ENCODE measurements at places on chromosomes 2 and 18. TPM values are rescaled to one million over a fixed set of nuclear protein-coding genes. Genes with fewer than 3 reads are reported as not detected.

Gene HOXD9
- total RNA-seq = not detected

Gene CCDC85A
- total RNA-seq = not detected

Gene ASB18
- total RNA-seq = not detected

Gene CYTIP
- 514 TPM for total RNA-seq

Gene SP140
- 78.1 TPM for total RNA-seq

Gene SLC16A14
- total RNA-seq = 2.3 TPM

Gene DSC1
- total RNA-seq = 0.16 TPM

Gene BMPR2
- 7.1 TPM for total RNA-seq

Gene KIAA2012
- total RNA-seq = not detected

Gene DYSF
- total RNA-seq = 3.8 TPM

Gene CETN1
- total RNA-seq = not detected

Gene CCBE1
- not detected for total RNA-seq

Gene CCDC141
- total RNA-seq = 7.8 TPM

Gene IL37
- not detected for total RNA-seq

Gene TUBA4A
- total RNA-seq = 226 TPM

Gene SLC8A1
- total RNA-seq = 0.34 TPM

Gene ERFE
- 0.99 TPM for total RNA-seq

Gene DPYSL5
- total RNA-seq = not detected

Gene SERPINB12
- not detected for total RNA-seq

Gene CFAP65
- total RNA-seq = not detected

Gene LIMS4
- total RNA-seq = 0.83 TPM

Gene ZBTB7C
- total RNA-seq = not detected

Gene LBX2
- total RNA-seq = 0.36 TPM

Gene STPG4
- not detected for total RNA-seq

Gene CPO
- total RNA-seq = not detected

Gene CDCA7
- total RNA-seq = 88.5 TPM

Gene AQP4
- not detected for total RNA-seq

Gene FBXO15
- 2.1 TPM for total RNA-seq

Gene RAB31
- total RNA-seq = 0.45 TPM

Gene POTEI
- not detected for total RNA-seq

Gene HOXD3
- total RNA-seq = not detected

Gene FAM161A
- 6.5 TPM for total RNA-seq

Gene PER2
- total RNA-seq = 17.6 TPM

Gene ANKRD30BL
- total RNA-seq = not detected

Gene PDE1A
- not detected for total RNA-seq

Gene ESPNL
- total RNA-seq = 0.11 TPM

Gene MSTN
- total RNA-seq = not detected

Gene HEATR5B
- total RNA-seq = 18.2 TPM

Gene GALNT5
- not detected for total RNA-seq

Gene ERBB4
- not detected for total RNA-seq

Gene BOK
- 0.22 TPM for total RNA-seq

Gene THOC1
- 66.0 TPM for total RNA-seq

Gene EHBP1
- 24.3 TPM for total RNA-seq

Gene NYAP2
- not detected for total RNA-seq

Gene OR6B2
- not detected for total RNA-seq

Gene NR4A2
- 61.6 TPM for total RNA-seq

Gene DIPK1C
- not detected for total RNA-seq

Gene GALR1
- total RNA-seq = not detected

Gene COBLL1
- total RNA-seq = 0.36 TPM

Gene PRKAG3
- total RNA-seq = not detected

Gene RPE
- 55.9 TPM for total RNA-seq

Gene CLEC4F
- total RNA-seq = not detected

Gene ZDBF2
- total RNA-seq = 10.9 TPM

Gene IL36A
- total RNA-seq = not detected
